ENCODE measurements at places on chromosomes 16 and 17. TPM values are rescaled to one million over a fixed set of nuclear protein-coding genes. Genes with fewer than 3 reads are reported as not detected.

The IFI35 gene
- total RNA-seq = 28.4 TPM

The STAT5B gene
- 19.6 TPM for total RNA-seq

The HBQ1 gene
- total RNA-seq = not detected

The CCL2 gene
- 15.1 TPM for total RNA-seq

The ZSWIM7 gene
- 13.0 TPM for total RNA-seq

The HOXB4 gene
- total RNA-seq = 1.1 TPM

The CCL13 gene
- total RNA-seq = not detected

The CIBAR2 gene
- total RNA-seq = not detected

The WNT9B gene
- total RNA-seq = not detected

The HAS3 gene
- 1.2 TPM for total RNA-seq

The ADAP2 gene
- not detected for total RNA-seq

The KIF18B gene
- total RNA-seq = 0.77 TPM

The TBC1D3I gene
- total RNA-seq = not detected

The CACNB1 gene
- total RNA-seq = 6.1 TPM

The CDK3 gene
- 0.77 TPM for total RNA-seq

The MEIOC gene
- total RNA-seq = not detected

The HOXB9 gene
- 2.8 TPM for total RNA-seq

The LGALS9B gene
- total RNA-seq = not detected

The CES5A gene
- total RNA-seq = not detected

The AOC2 gene
- 0.12 TPM for total RNA-seq

The KRTAP17-1 gene
- not detected for total RNA-seq

The SLC5A10 gene
- total RNA-seq = not detected

The CCL11 gene
- not detected for total RNA-seq

The PIPOX gene
- 1.1 TPM for total RNA-seq

The CAMKK1 gene
- total RNA-seq = 2.0 TPM

The ADAT1 gene
- total RNA-seq = 24.4 TPM

The OR2C1 gene
- total RNA-seq = not detected

The CNGB1 gene
- not detected for total RNA-seq

The SULT1A4 gene
- total RNA-seq = 4.2 TPM

The TMEM204 gene
- 18.1 TPM for total RNA-seq

The TP53TG3B gene
- not detected for total RNA-seq

The TMEM238L gene
- total RNA-seq = not detected

The FAM117A gene
- 4.6 TPM for total RNA-seq

The TBC1D3D gene
- 0.09 TPM for total RNA-seq

The ICAM2 gene
- 0.77 TPM for total RNA-seq

The ZP2 gene
- not detected for total RNA-seq

The HBA2 gene
- not detected for total RNA-seq

The GRIN2A gene
- not detected for total RNA-seq

The CDT1 gene
- 5.4 TPM for total RNA-seq

The IGF2BP1 gene
- 5.1 TPM for total RNA-seq

The GRN gene
- total RNA-seq = 643 TPM

The C16orf82 gene
- not detected for total RNA-seq

The GRAP gene
- 0.23 TPM for total RNA-seq

The KCNJ18 gene
- total RNA-seq = not detected

The KLHL10 gene
- total RNA-seq = not detected

The SPOP gene
- total RNA-seq = 42.1 TPM

The TMIGD1 gene
- total RNA-seq = not detected

The TERB1 gene
- not detected for total RNA-seq

The HBZ gene
- total RNA-seq = not detected

The CD300E gene
- total RNA-seq = not detected

The SDR42E2 gene
- total RNA-seq = not detected

The SYNGR3 gene
- 1.4 TPM for total RNA-seq

The RHBDF1 gene
- total RNA-seq = 49.1 TPM

The CACNA1H gene
- 2.6 TPM for total RNA-seq

All from pericardium fibroblast (primary cell).